A549 treated with RU486 at 1 μM for 4 hours (cell line): ENCODE measurements at places on chromosomes 1 and 21. TPM values are rescaled to one million over a fixed set of nuclear protein-coding genes. Genes with fewer than 3 reads are reported as not detected.

The TEDDM1 gene
- total RNA-seq = not detected in 5 replicates

The DNM3 gene
- 0.62 to 1.1 TPM (median 0.72 TPM) in 5 replicates for total RNA-seq

The KRTAP7-1 gene
- not detected in 5 replicates for total RNA-seq

The KCNE2 gene
- total RNA-seq = not detected in 5 replicates

The IFI44L gene
- not detected in 5 replicates for total RNA-seq

The GNAT2 gene
- 0.23 to 0.30 TPM in 2 of 5 replicates, not detected in the others for total RNA-seq

The CR1L gene
- total RNA-seq = 0.74 TPM in 1 of 5 replicates, not detected in the others

The NIBAN1 gene
- total RNA-seq = 0.87 to 1.2 TPM (median 0.92 TPM) in 5 replicates

The MAN1C1 gene
- 0.08 to 0.22 TPM (median 0.14 TPM) in 5 replicates for total RNA-seq

The TSNAX gene
- total RNA-seq = 20.8 to 50.0 TPM (median 38.6 TPM) in 5 replicates

The IL6R gene
- 12.2 to 15.7 TPM (median 13.1 TPM) in 5 replicates for total RNA-seq

The THAP3 gene
- total RNA-seq = 14.9 to 17.9 TPM (median 17.2 TPM) in 5 replicates

The AXDND1 gene
- 0.23 to 0.60 TPM (median 0.29 TPM) in 5 replicates for total RNA-seq

The CLCA1 gene
- 0.06 TPM in 1 of 5 replicates, not detected in the others for total RNA-seq

The LCE3D gene
- 0.96 to 1.3 TPM (median 0.97 TPM) in 3 of 5 replicates, not detected in the others for total RNA-seq

The CRNN gene
- total RNA-seq = not detected in 5 replicates

The SLC6A17 gene
- total RNA-seq = 4.3 to 5.9 TPM (median 5.1 TPM) in 5 replicates

The TMEM269 gene
- total RNA-seq = 0.08 to 0.18 TPM (median 0.12 TPM) in 4 of 5 replicates, not detected in the other

The AK5 gene
- total RNA-seq = 6.5 to 10.9 TPM (median 7.8 TPM) in 5 replicates

The ITLN1 gene
- total RNA-seq = 0.22 TPM in 1 of 5 replicates, not detected in the others

The RGS13 gene
- total RNA-seq = not detected in 5 replicates

The SV2A gene
- total RNA-seq = 0.06 to 0.19 TPM (median 0.13 TPM) in 5 replicates

The CFAP57 gene
- 0.26 to 0.84 TPM (median 0.29 TPM) in 5 replicates for total RNA-seq

The FCRL4 gene
- not detected in 5 replicates for total RNA-seq

The TEX38 gene
- 0.13 TPM in 1 of 5 replicates, not detected in the others for total RNA-seq

The OR2T33 gene
- total RNA-seq = not detected in 5 replicates

The MAP10 gene
- total RNA-seq = 0.41 to 1.2 TPM (median 1.0 TPM) in 5 replicates

The C1QA gene
- total RNA-seq = not detected in 5 replicates

The CYP2J2 gene
- total RNA-seq = 0.06 TPM in 1 of 5 replicates, not detected in the others

The USH2A gene
- not detected in 5 replicates for total RNA-seq

The HJV gene
- not detected in 5 replicates for total RNA-seq

The CFAP141 gene
- 0.61 TPM in 1 of 5 replicates, not detected in the others for total RNA-seq

The GMEB1 gene
- total RNA-seq = 5.6 to 7.3 TPM (median 6.4 TPM) in 5 replicates

The BARHL2 gene
- total RNA-seq = not detected in 5 replicates

The HES3 gene
- not detected in 5 replicates for total RNA-seq

The SH2D2A gene
- 2.1 to 5.6 TPM (median 3.6 TPM) in 5 replicates for total RNA-seq

The OR2L2 gene
- total RNA-seq = 0.02 to 0.06 TPM in 2 of 5 replicates, not detected in the others

The TFF2 gene
- total RNA-seq = 0.47 TPM in 1 of 5 replicates, not detected in the others

The INKA2 gene
- 1.8 to 2.5 TPM (median 2.0 TPM) in 5 replicates for total RNA-seq

The TGFB2 gene
- total RNA-seq = 22.2 to 28.2 TPM (median 23.6 TPM) in 5 replicates

The CD1E gene
- total RNA-seq = not detected in 5 replicates

The FNBP1L gene
- 7.5 to 20.5 TPM (median 18.3 TPM) in 5 replicates for total RNA-seq

The NCDN gene
- 11.3 to 18.5 TPM (median 16.3 TPM) in 5 replicates for total RNA-seq

The PGLYRP4 gene
- total RNA-seq = not detected in 5 replicates
